ENCODE measurements at places on chromosomes 12 and 14. TPM values are rescaled to one million over a fixed set of nuclear protein-coding genes. Genes with fewer than 3 reads are reported as not detected.

DNA sequence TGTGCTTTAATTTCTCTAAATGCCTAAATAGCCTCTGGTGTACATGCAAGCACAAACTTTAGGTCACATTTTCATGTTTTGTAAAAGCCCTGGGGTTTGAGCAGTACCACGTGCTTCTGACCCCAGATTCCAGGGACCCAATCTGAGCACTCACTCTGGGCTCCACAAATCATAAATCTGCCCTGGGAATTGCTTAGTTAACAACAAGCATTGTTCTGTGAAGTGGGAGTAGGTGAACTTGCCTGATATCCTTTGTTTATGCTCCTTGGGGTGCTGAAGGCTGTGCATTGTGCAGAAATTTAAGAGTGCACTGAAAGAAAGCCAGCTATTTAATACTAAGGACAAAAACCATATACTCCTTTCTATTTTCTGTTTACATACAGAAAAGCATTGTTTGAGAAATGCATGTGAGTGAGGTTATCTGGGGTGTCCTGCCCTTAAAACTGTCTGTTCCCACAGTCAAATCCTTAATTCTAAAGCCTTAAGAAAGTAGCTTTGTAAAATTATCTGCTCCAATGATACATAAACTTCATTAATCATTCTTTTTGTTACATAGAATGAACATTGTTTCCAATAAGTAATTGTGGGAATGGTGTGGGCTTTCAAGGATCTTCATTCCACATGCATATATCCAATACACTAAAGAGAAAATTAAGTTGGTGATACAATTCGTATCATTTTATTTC lies 258.6 kb upstream of the NPAS3 start:
- DNase-seq = no peak

NTN4 gene
- polyA plus RNA-seq = 12.7 TPM

GRCh38 chr12:55874443-55874842 lies 31.7 kb upstream of the MMP19 start:
- no peak for DNase-seq

GRCh38 chr12:83128540-83128939 lies 441.8 kb downstream of the TMTC2 start:
- DNase-seq = no peak

DNA sequence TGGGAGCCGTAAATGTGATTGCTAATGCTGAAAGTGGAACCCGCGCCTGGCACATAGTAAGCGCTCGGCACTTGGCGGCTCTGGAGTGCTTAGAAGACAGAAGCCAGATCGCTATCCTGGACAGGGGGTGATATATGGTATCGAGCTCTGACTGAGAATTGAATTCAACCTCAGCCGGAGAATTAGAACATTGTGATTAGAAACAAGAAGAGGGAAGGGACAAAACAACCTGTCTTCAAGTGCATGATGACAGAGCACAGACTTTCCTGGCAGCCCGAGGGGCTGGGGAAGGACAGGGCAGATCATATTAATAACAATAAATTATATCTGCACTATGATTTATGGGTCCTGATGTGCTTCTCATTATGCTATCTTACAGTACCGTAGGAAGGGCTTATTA lies 66.9 kb upstream of the TBX3 start:
- no peak for DNase-seq

DNA sequence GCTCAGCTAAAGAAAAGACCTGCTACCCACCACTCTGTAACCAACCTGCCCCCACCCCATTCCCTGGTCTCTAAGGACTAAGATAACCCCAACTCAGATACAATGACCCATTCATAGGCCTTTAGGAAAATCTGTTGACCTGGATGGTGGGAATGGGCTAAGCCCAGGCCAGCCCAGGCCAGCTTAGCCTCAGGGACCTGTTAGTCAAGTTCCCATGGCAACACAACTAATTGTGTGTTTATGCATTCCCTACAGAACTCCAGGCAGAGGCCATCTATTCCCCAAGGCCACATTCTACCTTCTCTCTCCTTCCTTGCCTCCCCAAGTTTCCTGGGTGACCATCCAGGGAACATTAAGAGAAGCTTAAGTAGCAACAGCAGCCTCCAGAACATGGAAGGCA lies 16.1 kb upstream of the KRT8 start:
- no peak for DNase-seq

Measured in liver (tissue), 10 donors.